ENCODE measurements at places on chromosomes 5 and 9.

GRCh38 chr5:44719856-44720255 lies 88.9 kb upstream of the MRPS30 start:
- no peak for DNase-seq

DNA sequence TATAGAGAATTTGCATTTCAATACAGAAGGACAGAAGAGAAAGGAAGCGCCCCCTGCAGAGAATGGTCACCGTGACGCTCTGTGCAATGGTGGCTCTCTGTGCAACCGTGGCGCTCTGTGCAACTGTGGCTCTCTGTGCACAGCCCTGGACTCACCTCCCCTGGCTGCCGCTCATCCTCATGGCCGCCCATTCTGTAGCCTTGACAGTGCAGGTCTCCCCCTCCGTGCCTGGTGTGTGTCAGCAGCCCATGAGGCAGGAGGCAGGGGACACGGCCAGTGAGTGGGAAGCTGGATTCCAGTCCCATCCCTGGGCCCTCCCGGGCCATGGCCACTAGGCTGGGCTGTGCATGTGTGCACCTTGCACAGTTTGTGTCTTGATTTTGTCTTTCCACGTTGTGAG lies 12.0 kb downstream of the EXOC3 start:
- DNase-seq = no peak

DNA sequence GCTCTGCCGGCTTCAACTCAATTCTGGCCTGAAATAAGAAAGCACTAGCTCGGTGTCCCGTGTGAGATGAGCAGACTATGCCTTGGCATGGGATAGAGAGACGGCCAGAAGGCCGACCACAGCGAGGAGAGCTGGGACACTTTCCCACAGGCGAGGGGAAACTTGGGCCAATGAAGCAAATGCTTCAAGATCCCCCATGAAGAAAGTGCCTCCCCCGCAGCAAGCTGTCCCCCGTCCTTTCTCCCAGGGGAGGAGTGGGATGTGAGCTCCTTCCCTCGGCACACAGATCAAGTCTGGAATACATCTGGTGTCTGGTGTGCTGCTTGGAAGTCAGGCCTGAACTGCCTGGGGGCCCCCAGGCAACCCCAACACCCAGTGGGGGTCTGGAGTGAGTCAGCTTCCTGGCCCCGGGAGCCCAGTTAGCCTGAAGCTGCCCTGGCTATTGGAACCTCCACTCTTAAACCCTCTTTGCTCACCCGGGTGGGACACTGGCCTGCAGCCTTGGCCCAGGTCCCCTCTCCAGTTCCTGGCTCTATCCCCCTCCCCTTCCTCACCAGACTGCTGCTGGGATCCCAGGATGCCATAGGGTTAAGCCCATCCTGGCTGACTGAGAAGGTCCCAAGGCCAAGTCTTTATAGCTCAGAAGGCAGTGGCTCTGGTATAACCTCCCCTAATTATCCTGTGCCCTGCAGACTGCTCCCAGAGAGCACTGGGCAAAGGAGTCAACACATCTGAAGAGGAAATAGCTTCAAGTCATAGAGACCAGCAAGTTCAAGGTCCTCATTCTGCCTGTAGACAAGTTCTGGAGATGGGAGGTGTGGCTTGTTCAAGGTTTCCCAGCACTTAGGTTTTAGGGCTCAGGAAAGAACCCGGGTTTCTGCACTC lies 205.3 kb downstream of the TTLL11 start:
- no peak for DNase-seq

DNA sequence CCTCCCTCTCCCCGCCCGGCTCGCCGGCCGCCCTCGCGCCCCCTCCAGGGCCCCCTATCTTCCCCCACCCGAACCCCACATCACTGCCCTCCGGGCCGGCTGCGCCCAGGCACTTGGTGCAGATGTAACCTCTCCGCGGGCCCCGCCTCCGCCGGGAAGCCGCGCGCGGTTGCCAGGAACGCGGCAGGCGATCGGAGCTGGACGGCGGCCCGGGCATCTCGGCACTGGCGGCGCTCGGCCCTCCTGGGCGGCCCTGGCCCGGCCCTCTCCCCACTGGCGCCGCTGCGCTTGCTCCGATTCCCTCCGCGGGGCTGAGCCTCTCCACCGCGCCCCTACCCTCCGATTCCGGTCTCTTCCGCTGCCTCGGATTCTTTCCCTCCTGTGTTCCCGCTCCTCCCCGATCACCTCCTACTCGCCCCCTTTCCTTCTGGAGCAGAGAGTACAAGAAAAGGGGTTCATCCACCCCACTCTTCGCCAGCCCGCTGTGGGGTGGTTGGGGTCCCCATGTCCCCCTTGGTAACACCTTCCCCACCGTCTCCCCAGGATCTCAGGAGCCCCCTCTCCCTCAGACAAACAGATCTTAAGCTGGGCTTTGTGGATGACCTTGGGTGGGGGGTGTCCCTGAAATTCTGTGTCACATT lies 70.6 kb downstream of the C9orf50 start:
- DNase-seq = no peak

DNA sequence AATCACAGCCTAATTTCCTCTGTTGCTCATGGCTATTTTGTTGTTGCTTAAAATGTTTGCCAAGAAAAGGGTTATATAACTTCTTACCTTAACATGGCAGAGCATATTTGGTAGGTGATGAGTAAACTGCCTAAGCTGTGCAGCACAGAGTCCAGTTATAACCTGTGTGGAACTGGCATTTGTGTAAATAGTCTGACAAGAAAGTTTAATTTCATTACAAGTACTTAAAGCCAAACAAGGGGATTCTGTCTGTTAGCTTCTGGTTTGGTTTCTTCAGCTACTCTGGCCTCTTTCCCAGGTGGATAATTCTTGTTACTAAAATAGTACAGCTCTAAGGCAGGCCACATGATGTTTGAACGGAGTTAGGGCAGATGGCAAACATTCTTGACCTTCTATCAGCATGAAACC lies 72.2 kb downstream of the PTCD2 start:
- no peak for DNase-seq

DNA sequence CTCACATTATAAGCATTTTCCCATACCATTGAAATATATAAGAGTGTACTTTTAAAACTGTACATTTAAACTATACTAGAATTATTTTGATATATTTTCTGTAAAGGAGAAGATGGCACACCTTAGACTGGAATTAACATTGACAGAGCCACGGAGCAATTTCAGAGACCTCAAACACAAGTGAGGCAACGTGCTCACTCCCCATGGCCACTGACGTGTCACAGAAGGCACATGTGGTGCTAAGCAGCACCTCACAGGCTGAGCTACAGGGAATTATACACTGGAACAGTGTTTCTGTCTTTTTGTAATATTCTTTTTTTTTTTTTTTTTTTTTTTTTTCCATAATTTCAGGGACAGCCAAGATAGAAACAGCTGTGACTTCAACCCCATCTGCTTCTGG lies 66.5 kb downstream of the NUP214 start:
- DNase-seq = no peak

GRCh38 chr5:74054139-74054538 lies 428.1 kb downstream of the ARHGEF28 start:
- no peak for DNase-seq

- DNase-seq = no peak
Observed at GRCh38 chr9:126320158-126320922, 6.3 kb upstream of the MVB12B start.

- peak; percentile 79 for DNase-seq
Observed at GRCh38 chr5:82349652-82350051, 71.5 kb upstream of the RPS23 start.

DNA sequence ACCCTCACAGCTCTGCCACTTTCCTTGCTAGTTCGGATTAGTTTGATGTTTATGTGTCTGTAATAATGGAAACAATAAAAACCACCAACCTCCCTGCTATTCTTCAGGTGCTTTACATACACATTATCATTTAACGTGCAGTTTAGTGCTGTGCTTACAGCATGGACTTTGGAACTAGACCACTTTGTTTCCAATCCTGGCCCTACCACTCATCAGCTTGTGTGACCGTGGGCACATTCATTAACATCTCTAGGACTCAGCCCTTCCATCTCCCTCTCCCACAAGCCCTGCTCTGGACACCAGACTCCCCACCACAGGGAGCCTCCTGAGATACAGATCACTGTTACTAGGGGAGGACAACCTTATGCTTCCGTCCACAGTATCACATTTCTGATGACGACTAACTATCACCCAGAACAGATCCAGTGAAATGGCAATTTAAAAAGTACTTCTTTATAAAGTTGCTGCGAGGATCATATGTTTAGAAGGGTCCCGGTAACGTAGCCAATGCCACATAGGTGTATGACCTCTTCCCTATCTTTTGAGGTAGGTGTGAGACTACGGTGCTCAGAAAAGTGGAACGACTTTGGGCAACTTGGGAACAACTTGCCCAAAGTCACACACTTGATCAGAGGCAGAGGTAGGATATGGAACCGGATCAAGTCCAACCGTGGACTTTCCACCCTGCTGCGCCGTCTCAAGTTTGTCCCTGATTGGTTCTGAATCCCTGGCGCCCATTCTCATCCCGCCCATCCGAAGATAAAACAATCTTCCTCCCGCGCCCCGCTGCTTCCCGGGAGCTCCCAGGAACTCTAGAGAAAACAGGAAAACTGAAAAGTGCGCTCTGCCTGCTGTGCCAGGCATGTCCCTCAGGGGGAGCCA lies 132.4 kb upstream of the NIPBL start:
- DNase-seq = no peak

- DNase-seq = no peak
Observed at GRCh38 chr5:95726811-95727763, 4.0 kb upstream of the RHOBTB3 start.

Measured in KBM-7 (cell line).